ENCODE measurements at places on chromosomes 6 and 20. TPM values are rescaled to one million over a fixed set of nuclear protein-coding genes. Genes with fewer than 3 reads are reported as not detected.

Gene SLPI
- 55.1 TPM for total RNA-seq

Gene RFX6
- total RNA-seq = not detected

Gene PRSS35
- not detected for total RNA-seq

- no peaks in the 10 kb centered on the region for H3K36me3 ChIP-seq
- H3K27me3 ChIP-seq = no peaks in the 10 kb centered on the region
- no peak overlapping the region for H3K27ac ChIP-seq
- no peak overlapping the region for H3K4me3 ChIP-seq
These were observed 79.7 kb downstream of the SMLR1 start for GRCh38 chr6:130906736-130907381.

DNA sequence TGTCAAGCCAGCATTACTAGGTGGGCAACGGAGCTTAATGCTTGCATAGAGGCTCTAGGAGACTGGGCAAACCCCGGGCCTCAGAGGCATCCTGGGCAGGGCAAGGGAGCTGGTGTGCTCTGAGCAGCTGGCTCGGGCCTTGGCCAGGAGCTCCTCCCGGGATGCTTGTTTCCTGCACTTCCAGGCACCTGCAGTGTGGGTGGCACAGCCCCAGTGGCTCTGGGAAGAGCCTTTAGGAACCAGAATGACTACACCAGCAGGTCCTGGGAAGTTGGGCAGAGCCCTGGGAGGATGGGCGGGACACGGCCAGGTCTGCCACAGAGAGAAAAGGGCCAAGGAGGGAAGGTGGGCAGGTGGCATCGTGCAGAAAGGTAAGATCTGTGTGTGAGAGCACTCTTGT, 80.4 kb upstream of the CD93 start:
- H3K4me3 ChIP-seq = no peak overlapping the region
- no peaks in the 10 kb centered on the region for H3K27me3 ChIP-seq
- DNase-seq = no peak
- no peaks in the 10 kb centered on the region for H3K4me1 ChIP-seq
- no peaks in the 10 kb centered on the region for H3K36me3 ChIP-seq

DNA sequence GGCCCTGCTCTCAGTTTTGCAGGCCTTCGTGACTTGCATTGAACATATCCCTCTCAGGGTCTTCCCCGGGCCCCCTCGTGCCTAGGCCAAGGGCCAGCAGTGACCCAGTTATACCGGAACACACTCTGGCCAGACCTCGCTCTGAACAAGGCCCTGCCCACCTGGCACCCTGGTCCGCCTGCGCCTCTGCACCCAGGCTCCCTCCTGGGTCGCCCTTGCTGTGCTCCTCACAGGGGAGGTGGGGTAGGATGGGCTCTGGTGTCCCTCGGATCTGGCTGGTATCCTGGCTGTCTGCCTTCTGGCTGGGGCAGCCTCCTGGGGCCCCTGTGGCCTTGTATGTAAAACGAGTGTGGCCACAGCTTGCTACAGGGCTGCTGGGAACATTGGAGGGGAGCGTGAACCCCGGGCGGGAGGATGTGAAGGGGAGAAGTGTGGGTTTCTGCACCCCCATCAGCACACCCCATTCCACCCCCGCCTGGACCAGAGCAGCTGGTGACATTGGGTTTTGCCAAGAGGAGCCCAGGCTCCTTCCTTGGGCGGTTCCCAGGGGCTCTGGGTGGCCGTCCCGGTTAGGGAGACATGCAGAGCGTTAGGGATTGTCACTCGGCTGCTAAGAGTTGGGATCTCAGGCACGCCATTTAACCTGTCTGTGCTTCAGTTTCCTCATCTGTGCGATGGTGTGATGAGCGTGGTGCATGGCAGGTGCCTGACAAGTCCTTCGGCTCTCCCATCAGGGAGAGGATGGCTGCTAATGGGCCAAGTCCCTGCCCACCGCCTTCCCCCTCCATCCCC, 17.5 kb downstream of the SRC start:
- H3K27ac ChIP-seq = no peak overlapping the region
- H3K27me3 ChIP-seq = no peaks in the 10 kb centered on the region
- no peak overlapping the region for H3K4me3 ChIP-seq
- peaks cover 6% of the 10 kb centered on the region for H3K36me3 ChIP-seq
- no peak for DNase-seq

DNA sequence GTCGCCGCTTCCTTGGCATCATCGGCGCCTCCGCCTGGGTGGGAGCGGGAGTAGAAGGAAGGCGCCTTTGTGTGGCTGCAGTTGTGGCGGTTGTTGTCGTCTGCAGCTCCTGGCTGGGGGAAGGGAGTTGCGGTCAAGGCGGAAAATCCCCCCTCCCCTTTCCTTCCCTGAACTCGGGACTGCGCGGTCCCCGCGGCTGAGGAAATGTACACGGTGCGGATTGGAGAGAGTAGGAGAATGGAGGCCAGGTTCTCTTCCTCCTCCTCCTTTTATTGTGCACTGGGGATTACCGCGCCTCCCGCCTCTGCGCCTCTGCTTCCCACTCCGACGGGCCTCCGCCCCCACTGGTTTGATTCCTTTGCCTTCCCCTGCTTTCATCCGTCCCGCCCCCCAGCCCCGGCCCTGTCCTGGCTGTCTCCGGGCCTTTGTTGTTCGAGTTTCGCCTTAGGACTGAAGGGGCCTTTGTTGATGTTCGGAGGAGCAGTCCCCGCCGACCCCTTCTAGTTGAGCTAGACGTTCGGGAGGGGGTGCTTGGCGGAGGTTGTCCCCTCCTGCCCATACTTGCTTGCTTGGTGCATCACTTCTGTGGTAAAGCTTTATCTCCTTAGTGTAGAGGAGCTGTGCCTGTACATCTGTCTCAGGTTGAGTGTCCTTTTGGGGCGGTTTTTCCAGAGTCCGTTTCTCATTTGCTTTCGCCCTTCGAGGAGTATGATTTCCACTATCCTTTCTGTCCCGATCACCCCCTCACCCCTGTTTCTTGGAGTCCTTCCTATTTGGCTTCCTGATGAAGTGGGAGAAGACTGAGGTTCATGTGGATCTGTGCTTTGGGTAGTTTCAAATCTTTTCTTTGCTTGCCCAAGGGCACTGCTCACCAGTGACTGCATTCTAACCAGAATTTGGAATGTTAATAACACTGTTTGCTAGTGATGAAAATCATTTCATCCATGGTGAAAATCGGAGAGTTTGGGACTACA, 764 bp downstream of the ZNF292 start:
- H3K4me3 ChIP-seq = peak overlapping the region; percentile 58
- H3K27ac ChIP-seq = peak overlapping the region; percentile 51
- no peaks in the 10 kb centered on the region for H3K27me3 ChIP-seq
- DNase-seq = peak; percentile 45

- no peaks in the 10 kb centered on the region for H3K27me3 ChIP-seq
- peak; percentile 51 for DNase-seq
- no peak overlapping the region for H3K27ac ChIP-seq
- no peaks in the 10 kb centered on the region for H3K36me3 ChIP-seq
- no peak overlapping the region for H3K4me3 ChIP-seq
- peaks cover 11% of the 10 kb centered on the region for H3K4me1 ChIP-seq
These were observed 55.0 kb downstream of the ALDH5A1 start for GRCh38 chr6:24549674-24550353.

DNA sequence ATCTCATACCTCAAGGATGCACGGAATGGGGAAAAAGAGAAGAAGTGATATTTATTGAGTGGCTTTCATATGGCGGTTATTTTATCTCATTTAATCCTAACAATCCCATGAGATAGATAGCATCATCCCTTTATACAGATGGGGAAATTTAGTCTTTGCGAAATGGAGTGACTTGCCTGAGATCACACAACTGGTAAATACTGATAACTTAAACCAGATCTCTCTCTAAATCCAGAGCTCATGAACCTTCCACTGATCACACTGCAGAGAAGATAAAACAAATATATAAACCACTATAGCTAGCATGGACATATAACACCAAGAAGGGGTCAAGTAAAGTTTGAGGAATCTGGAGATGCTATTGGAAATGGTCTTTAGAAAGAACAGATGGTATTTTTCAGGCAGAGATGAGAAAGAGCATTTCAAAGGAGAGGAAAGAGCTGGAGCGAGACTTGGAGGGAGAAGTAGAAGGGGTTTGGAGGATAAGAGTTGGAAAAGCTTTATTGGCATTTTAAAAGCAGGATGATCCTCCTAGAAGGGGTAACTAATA, 139.8 kb upstream of the TNFAIP3 start:
- H3K4me3 ChIP-seq = no peak overlapping the region
- DNase-seq = no peak
- peaks cover 65% of the 10 kb centered on the region for H3K4me1 ChIP-seq
- no peaks in the 10 kb centered on the region for H3K36me3 ChIP-seq
- no peaks in the 10 kb centered on the region for H3K27me3 ChIP-seq

All from PC-9 (cell line).